IMR-90 (cell line): ENCODE measurements at places on chromosomes 11 and 22.

- no peaks in the 10 kb centered on the region for H3K4me1 ChIP-seq
- no peak overlapping the region for H3K4me3 ChIP-seq
- peaks cover 53% of the 10 kb centered on the region for H3K27me3 ChIP-seq
- H3K36me3 ChIP-seq, result no peaks in the 10 kb centered on the region
- H3K27ac ChIP-seq, result no peak overlapping the region
- peak; percentile 71 for DNase-seq
These were observed 6.5 kb upstream of the SPON1 start for GRCh38 chr11:13955971-13956421.

- no peak overlapping the region for H3K4me3 ChIP-seq
- H3K36me3 ChIP-seq, result no peaks in the 10 kb centered on the region
- DNase-seq, result no peak
- no peak overlapping the region for H3K27ac ChIP-seq
- no peaks in the 10 kb centered on the region for H3K4me1 ChIP-seq
- peaks cover 8% of the 10 kb centered on the region for H3K27me3 ChIP-seq
These were observed 10.0 kb upstream of the CD5 start for GRCh38 chr11:61092280-61092766.

- H3K27ac ChIP-seq, result no peak overlapping the region
- no peak overlapping the region for H3K4me3 ChIP-seq
- H3K27me3 ChIP-seq, result no peaks in the 10 kb centered on the region
- DNase-seq, result peak; percentile 59
- peaks cover 16% of the 10 kb centered on the region for H3K36me3 ChIP-seq
- peaks cover 3% of the 10 kb centered on the region; the same call in 1 of the 2 replicates for H3K4me1 ChIP-seq
These were observed 3.4 kb downstream of the CLPB start for GRCh38 chr11:72430741-72431570.

- H3K27me3 ChIP-seq, result no peaks in the 10 kb centered on the region
- H3K36me3 ChIP-seq, result no peaks in the 10 kb centered on the region
- H3K27ac ChIP-seq, result no peak overlapping the region
- no peaks in the 10 kb centered on the region for H3K4me1 ChIP-seq
- peak; percentile 55 for DNase-seq
These were observed 832.2 kb downstream of the NTM start for GRCh38 chr11:132202621-132203020.

DNA sequence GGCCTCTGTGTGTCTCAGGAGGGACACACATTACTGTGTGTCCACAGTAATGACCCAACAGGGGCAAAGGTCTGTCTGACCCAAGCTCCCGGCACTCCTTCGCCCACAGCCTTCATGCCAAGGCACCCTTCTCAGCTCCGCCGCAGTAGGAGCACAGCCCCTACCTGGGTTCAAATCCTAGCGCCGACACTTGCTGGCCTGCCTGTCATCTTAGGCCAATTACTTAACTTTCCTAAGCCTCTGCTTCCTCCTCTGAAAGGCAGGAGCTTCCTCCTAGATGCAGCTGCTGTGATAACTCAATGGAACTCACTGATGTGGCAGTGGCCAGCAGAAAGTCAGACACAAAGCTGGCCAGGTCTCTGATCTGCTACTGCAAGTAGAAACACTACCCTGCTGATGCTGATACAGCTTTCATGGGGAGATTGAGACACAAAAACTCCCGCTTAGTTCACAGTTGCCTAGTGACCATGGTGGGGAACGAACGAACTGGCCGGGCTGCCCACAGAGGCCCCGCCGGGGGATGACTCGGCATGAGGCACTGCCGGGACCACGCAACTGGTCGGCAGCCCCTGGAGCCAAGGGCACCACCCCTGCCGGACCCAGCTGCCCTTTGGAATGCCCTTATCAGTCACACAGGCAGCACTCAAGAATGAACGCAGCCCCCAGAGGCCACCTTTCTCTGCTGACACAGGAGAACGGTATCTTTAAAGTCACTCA lies 8.1 kb downstream of the EHD1 start:
- no peaks in the 10 kb centered on the region for H3K27me3 ChIP-seq
- H3K36me3 ChIP-seq, result peaks cover 38% of the 10 kb centered on the region
- H3K4me1 ChIP-seq, result peaks cover 43% of the 10 kb centered on the region
- peak overlapping the region; percentile 67 for H3K27ac ChIP-seq
- no peak overlapping the region for H3K4me3 ChIP-seq
- DNase-seq, result peak; percentile 78

DNA sequence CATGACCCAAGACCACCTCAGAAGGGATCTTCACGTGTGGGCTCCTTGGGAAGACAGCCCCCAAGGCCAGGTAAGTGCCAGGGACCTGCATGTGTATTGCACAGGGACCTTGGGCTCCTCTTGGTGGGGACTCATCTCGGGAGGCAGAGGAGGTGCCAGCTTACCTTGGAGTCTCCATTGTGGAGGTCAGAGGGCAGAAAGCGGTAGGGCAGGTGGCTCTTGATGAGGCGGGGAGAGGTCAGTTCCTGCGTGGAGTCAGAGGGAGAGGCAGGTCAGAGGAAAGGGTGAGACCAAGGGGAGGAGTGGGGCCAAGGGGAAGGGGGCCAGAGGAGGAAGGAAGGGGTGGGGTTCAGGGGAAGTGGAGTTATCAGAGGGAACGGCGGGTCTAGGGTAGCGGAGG lies 22.5 kb downstream of the SULT4A1 start:
- peaks cover 9% of the 10 kb centered on the region; the same call in 1 of the 2 replicates for H3K36me3 ChIP-seq
- H3K4me1 ChIP-seq, result no peaks in the 10 kb centered on the region
- no peaks in the 10 kb centered on the region; the same call in 1 of the 2 replicates for H3K27me3 ChIP-seq
- DNase-seq, result no peak
- H3K27ac ChIP-seq, result no peak overlapping the region

DNA sequence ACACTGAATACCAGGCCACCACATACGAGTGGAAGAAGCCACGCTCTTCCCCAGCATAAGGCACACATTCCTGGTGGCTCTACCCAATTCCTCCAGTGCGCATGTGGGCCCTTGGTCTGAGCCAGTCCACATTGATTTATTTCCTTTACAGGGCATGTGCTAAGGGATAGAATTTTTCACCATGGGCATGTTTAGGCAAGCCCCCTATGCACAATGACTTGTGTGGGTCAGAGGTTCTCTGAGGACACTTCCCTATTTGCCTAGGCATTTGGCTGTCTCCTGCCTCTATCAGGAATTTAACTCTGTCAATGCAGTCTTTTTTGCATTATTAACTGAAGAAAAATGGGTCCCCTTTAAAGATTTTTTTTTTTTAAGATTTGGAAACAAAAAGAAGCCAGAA lies 718.1 kb downstream of the NTM start:
- no peak overlapping the region for H3K27ac ChIP-seq
- no peaks in the 10 kb centered on the region for H3K27me3 ChIP-seq
- peaks cover 3% of the 10 kb centered on the region for H3K4me1 ChIP-seq
- no peaks in the 10 kb centered on the region for H3K36me3 ChIP-seq
- H3K4me3 ChIP-seq, result no peak overlapping the region
- no peak for DNase-seq

GRCh38 chr22:38506118-38506962 lies at the start of gene DDX17:
Gene DDX17 (minus strand): TSS chr22:38506311.
- no peaks in the 10 kb centered on the region for H3K27me3 ChIP-seq
- peak; percentile 97 for DNase-seq
- H3K4me1 ChIP-seq, result peaks cover 7% of the 10 kb centered on the region
- peak within 1 kb of the TSS; percentile 70 for H3K4me3 ChIP-seq

GRCh38 chr11:130580372-130580771 lies 131.9 kb downstream of the ADAMTS15 start:
- peaks cover 20% of the 10 kb centered on the region for H3K4me1 ChIP-seq
- H3K36me3 ChIP-seq, result no peaks in the 10 kb centered on the region
- no peaks in the 10 kb centered on the region for H3K27me3 ChIP-seq

DNA sequence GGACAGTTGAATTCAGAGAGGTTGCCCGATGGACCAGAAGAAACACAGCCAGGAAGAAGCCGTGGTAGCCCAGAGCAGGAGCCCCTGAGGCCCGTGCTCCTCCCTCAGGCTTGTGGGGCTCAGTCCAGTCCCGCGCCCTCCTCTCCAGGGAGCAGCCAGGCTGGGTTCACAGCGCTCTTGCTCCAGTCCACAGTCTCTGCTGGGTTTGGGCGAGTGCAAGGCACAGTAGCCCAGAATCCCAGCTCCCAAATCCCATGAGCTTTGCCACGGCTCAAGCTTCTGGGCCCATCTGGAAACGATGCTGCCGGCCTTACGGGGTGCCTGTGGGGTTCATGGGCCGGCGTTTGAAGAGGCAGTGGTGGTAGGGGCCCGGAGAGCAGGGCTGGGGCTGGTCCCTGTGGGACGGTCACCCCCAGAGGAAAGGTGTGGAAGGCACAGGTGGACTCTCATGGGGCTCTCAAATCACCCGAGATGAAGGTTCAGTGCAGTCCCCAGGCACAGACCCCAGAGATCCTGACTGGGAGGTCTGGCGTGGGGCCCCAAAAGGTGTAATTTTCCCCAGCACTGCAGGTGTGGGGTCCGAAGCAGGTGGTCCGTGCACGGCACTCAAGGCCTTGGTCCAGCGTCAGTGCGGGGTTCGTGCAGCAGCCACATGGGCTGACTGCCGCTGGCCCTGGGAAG lies 30.6 kb upstream of the ATXN10 start:
- no peak overlapping the region for H3K4me3 ChIP-seq
- H3K36me3 ChIP-seq, result no peaks in the 10 kb centered on the region
- no peak overlapping the region for H3K27ac ChIP-seq
- H3K4me1 ChIP-seq, result peaks cover 2% of the 10 kb centered on the region; the same call in 1 of the 2 replicates
- no peak for DNase-seq
- peaks cover 38% of the 10 kb centered on the region for H3K27me3 ChIP-seq

GRCh38 chr11:119262668-119263351 lies 54.1 kb downstream of the MCAM start:
- H3K4me1 ChIP-seq, result peaks cover 15% of the 10 kb centered on the region
- DNase-seq, result peak; percentile 57
- no peak overlapping the region for H3K27ac ChIP-seq
- no peaks in the 10 kb centered on the region for H3K27me3 ChIP-seq
